ENCODE measurements at places on chromosomes 5 and 9. TPM values are rescaled to one million over a fixed set of nuclear protein-coding genes. Genes with fewer than 3 reads are reported as not detected.

DNA sequence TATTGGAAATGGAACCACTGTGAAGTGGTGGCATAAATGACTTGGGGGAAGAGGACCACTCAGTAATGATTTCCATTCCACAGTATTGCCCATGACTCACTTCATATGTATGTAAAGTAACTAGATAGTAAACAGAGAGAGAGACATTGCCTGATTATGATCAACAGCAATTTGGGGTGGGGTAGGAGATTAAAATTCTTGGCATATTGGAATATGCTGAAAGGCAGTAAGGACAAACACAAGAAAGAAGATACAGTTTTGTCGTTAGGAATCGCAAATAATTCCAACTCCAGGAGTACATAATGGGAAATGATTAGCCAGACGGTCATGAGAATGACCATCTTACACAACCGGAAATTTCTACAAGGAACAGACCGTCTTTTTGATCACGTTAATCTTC lies 1.5 kb upstream of the HMGCS1 start:
- DNase-seq: no peak

DNA sequence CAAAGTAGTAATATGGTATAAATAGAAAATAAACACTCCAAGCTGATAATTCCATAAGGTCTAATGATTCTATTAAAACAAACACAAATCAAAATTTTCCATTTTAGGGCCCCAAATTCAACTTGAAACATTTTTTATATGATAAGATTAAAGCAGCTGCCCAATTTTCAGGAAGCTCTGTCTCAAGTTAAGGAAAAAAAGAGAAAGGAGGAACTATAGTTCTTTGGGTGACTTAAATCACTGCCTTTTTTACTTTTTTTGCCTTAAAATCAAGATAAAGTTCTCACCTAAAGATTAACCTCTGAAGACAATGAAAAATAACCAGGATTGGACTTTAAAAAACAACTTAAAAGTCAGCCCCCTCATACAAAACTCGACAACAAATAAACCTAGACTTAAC lies 76.0 kb upstream of the IFNE start:
- no peak for DNase-seq

DNA sequence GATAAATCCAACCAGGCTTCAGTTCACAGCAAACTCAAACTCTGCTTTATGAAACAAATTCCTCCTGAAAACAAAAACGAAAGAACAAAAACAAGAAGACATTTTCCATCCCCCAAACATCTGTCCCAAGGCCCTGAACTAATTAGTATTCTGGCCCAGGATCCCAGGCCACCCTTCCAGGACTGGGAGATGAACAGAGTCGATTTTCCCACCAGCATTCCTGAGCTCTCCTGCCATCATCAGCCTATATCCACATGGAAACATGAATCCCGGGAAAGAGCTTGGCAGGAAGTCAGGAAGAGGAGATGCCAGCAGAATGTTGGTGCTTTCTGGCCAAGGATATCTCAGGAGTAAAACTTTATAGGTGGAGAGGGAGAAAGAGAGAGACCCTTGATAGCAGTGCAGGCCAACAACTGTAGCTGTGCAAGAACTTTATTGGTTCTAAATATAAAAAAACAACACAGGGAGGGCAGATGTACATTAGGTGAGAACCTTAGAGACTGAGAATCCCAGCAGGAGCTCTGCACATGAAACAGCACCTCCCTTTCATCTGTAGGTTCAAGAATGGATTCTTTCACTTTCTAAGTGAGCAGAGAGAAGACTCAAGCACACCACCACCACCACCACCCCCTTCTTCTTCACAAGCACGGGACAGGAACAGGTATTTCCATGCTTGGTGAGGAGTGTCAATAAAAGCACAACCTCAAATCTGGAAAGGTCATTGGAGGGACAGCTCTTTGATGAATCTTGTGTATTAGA lies 190.7 kb upstream of the TAS2R1 start:
- DNase-seq: peak; percentile 42

- DNase-seq: no peak
Measured at GRCh38 chr9:27176971-27177370, 67.9 kb downstream of the TEK start.

DNA sequence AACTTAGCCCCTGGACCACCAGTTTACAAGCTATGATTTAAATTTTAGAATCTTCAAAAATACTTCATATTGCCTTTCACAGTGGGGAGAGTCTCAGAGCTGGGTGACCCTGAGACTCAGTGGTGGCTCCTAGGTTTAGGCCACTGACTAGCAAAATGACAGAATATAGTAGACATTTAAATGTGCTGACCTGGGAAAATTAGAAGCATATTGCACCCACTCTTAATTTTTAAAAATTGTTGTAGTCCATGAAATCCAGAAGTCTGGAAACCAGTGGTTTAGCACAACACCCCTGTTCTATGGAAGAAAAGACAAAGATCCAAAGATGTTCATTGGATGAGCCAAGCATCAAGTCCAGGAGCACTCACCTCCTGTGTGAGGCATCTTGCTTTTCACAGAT lies 75.0 kb upstream of the PAPPA start:
- DNase-seq: no peak

DNA sequence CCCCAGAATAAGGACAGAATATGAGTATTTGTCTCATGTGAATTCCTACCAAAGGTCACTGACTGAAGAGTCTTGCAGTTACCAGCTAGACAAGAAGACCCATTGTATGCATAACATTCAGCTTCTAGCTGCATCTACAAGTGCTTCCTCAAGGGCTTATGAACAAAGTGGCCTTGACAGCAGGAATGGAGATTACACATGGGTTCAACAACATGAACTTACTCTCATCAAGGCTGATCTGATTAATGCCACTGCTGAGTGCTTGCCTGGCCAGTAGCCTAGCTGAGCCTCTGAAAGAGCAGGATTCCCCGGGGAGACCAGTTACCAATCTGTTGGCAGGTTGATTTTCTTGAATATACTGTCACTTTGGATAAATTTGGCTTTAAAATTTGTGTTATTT lies 76.7 kb upstream of the CHD1 start:
- no peak for DNase-seq

- peak; percentile 91 for DNase-seq
Measured at GRCh38 chr5:73796164-73797131, 170.5 kb downstream of the ARHGEF28 start.

DNA sequence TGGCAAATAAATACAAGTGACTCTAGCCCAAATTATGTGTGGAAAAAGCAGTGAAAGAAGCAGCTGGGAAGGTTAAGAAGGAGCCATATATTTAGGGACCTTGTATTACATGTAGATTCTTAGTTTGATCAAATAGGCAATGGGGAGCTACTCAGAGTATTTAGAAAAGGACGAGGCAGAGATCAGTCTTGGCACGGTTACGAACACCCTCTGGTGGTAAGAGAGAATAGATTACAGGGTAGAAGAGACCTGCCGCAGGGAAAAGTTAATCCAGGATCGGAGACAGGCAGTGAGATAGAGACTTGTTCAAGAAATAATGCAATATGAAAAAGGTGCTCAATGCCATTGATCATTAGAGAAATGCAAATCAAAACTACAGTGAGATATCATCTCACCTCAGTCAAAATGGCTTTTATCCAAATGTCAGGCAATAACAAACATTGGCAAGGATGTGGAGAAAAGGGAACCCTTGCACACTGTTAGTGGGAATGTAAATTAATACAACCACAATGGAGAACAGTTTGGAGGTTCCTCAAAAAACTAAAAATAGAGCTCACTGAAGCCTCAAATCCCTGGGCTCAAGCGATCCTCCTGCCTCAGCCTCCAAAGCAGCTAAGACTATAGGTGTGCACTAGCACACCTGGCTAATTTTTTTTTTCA lies 12.0 kb downstream of the INIP start:
- DNase-seq: no peak

DNA sequence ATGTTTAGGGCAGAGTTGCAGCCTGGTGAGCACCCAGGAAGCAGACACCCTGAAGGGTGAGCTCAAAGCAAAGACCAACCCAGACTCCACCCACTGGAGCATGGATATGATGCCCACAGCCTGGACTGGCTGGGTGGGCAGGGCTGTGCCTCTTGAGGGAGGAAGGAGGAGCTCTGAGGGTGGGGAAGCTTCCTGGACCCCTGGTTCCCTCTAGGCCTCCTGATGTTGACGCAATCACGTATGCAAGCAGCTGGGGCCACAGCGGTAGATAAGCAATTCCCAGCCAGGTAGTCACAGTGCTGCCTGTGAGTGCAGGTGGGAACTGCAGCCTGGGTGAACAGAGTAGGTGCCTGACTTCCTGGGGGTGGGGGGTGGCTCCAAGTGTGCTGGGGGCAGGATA lies 271.5 kb downstream of the CDK5RAP2 start:
- no peak for DNase-seq

DNA sequence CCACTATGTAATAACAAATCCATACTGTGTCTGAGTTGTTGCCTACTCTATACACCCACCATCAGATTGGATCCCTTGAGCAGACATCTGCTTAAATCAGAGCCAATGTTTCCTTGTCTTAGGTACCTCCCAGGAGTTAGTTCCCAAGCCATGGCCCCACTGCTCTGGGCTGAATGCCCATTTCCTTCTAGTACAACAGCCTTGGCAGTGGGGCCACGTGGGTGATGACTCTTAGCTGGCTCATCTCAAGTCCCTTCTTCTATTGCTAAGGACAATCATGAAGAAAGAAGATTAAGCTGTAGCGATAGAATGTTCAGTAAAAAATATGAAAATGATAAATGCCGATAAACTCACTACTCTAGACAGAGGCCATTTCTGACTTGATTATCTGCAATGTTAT lies 16.6 kb downstream of the PTGR1 start:
- peak; percentile 53 for DNase-seq

GRCh38 chr9:22208846-22209585 lies 199.9 kb upstream of the CDKN2B start:
- DNase-seq: peak; percentile 69

DNA sequence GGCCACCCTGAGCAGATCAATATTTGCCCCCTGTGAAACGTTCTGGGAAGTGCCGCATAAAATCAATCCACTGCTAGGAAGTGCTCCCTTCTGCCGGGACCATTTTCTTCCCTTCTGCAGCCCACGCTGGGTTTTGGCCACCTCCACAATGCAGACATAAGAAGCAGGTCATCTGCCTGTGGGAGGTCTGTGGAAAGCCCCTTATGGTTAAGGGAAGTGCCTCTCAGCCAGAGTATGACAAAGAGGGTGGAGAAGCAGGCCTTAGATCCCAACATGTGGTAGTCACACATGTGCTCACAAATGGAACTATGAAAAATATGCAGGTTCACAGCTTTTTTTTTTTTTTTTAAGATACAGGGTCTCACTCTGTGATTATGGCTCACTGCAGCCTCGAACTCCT lies 82.8 kb downstream of the SLC1A3 start:
- peak; percentile 39 for DNase-seq

DNA sequence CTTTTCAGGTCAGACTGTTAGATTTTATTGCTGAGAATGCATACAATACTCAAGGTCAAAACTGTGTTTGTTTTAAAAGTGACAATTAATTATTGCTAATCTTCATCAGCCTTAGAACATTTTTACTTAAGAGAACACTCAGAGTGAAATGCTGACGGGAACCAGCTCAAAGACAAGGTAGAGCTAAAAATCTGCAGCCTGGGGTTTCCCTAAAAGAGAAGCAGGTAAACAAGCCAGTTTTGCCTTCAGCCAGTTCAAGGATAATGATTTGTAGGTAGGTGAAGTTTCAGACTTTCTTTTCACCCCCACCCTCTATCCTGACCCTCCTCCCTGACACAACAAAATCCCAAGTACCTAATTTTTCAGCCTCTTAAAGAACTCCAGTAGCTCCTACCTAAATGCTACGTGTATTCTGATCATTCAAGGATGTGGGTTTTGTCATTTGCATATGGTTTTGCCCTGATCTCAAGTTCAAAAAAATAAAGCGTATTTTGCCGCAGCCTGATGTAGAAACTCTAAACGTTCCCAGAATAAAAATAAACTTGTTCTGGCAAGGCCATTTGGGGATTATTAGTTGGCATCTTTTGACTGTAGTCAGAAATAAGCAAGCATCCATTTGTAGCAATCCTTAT lies 407.2 kb downstream of the EFNA5 start:
- no peak for DNase-seq

GRCh38 chr5:159851053-159851452 lies 65.2 kb upstream of the ADRA1B start:
- DNase-seq: peak; percentile 87

DNA sequence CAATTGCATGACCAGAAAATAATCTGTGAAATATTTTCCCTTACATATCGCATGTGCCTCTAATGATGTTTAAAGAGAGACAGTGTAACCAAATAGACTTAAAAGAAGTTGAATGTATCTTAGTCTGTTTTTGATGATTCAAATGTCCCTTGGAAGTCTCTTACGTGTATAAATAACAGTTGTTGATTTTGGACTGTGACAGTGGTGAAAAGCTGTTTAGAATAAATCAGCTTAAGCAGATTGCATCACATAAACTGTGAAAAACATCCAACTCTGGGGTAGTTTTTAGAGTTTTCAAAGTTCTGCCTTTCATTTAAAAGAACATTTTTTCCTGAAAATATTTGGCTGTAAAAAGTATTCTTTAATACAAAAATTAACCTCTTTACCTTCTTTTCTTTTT lies 301.1 kb downstream of the PRR16 start:
- no peak for DNase-seq

DNA sequence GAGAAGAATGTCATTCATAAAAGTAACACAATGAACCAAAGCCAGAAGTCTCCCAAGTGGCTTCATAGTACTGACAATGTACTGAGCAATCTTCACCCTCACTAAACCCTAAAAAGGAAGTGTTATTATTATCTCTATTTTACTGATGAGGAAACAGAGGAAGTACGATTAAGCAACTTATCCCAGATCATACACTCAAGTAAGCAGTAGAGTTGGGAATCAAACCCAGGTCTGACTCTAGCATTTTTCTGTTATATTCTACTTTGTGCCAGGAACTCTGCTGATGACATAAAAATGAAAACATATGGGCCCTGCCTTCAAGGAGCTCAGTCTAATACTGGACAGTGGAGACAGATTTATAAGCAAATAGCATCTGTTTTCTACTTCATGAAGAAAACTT lies 109.2 kb downstream of the RAPGEF6 start:
- no peak for DNase-seq

GRCh38 chr9:7058473-7058872 lies 300.7 kb downstream of the KDM4C start:
- no peak for DNase-seq

The F2RL2 gene
- 2.8 TPM for total RNA-seq

The KLF4 gene
- total RNA-seq: 3.7 TPM

The PGM5 gene
- 0.63 TPM for total RNA-seq

The GFI1B gene
- total RNA-seq: not detected

The PDGFRB gene
- 5.4 TPM for total RNA-seq

The GDNF gene
- total RNA-seq: 1.4 TPM

The SGTB gene
- 6.4 TPM for total RNA-seq

The PIP5KL1 gene
- 0.73 TPM for total RNA-seq

The LCN15 gene
- total RNA-seq: not detected

The F2RL1 gene
- 20.1 TPM for total RNA-seq

The EIF4E1B gene
- not detected for total RNA-seq

The TBC1D13 gene
- total RNA-seq: 23.9 TPM

The SLC6A7 gene
- 0.03 TPM for total RNA-seq
